ENCODE measurements at places on chromosomes 11 and 22.

- peak; percentile 99 for DNase-seq
Measured at GRCh38 chr22:28955817-28956216, 72.4 kb downstream of the ZNRF3 start.

DNA sequence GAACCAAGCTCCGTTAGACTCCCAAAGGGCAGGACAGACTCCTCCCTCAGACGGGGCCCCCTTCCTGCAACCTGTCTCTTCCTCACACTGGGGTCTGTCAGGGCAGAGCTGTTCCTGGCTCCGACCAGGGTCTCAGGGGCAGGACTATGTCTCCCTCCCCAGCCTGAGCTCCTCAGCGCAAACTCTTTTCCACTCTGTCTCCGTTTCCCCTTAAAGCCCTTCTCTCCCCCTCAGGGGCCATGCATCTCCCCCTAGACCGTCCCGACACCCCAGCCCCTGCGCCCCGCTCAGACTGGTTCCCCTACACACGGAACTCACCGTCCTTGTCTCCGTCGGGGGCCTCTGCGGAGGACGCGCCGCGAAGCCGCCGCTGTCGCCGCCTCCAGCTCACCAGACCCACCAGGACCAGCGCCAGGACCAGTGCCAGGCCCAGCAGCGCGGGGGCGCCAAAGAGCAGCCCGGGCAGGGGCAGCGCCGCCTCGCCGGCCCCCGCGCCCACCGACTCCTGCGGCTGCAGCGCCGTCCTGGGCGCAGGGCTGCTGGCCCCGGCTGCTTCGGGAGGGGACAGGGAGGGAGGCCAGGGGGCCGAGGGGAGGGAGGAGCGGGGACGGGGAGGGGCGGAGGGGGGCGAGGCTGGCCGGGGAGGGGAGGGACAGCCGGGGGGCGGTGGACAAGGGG lies 684 bp downstream of the TNFRSF13C start:
- no peak for DNase-seq

- no peak for DNase-seq
Measured at GRCh38 chr22:39433476-39434242, 23.2 kb upstream of the MGAT3 start.

DNA sequence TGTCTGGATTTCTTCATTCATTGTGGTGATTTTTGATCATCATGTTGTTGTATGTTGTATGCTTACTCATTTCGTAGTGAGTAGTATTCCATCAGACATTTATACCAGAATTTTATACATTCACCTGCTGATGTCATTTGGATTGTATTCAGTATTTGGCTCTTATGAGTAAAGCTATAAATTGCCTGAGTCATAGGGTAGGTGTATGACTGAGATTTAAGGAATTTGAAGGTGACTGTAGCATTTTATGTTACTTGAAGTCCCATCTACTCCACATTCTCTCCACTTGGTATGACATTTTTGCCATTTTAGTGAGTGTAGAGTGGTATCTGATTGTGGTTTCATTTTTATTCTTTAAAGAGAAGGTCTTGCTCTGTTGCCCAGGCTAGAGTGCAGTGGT lies 548.2 kb downstream of the TBC1D22A start:
- no peak for DNase-seq

- DNase-seq: no peak
Measured at GRCh38 chr11:118252688-118253087, 523 bp upstream of the MPZL3 start.

DNA sequence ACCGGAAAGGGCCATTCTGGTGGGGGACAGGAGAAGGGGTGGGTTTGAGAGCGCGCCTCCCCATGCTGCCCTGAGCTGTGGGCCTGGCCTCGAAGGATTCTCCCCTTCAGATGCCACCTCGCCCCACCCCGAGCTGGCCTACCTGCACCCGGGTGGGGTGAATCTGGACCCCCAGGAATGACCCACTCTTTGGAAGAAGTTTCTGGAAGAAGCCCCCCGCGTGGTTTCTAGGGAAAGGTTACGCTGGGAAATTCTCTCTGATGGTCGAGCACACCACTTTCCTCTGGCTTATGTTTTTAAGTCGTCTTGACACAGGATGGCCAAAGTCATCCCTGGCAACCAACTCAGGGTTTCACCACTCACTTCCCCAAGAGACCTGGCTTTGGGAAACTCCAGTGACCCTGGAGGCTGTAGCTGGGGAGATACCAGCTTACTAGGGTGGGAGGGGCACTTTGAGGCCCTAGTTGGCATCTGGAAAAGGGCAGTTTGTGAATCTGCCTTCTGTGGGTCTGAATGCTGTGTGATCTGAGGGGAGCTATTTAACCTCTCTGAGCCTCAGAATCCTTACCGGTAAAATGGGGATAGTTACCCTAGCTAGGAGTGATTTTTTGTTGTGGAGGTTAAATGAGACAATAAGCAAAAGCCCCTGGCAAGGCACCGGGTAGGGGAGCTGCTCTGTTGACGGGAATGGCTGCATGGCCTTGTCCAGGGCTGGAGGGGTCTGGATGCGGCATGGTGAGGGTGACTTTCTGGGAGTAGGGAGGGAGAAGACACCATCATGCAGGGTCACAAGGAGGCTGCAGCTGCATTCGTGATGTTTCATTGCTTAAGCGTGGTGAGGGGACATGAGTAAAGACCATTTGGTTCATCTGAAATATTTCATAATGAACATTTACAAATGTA lies 45.3 kb upstream of the ACCSL start:
- no peak for DNase-seq

- DNase-seq: peak; percentile 35
Measured at GRCh38 chr11:94734563-94735275, 33.4 kb upstream of the AMOTL1 start.

GRCh38 chr11:69700278-69701140 lies 3.3 kb downstream of the FGF19 start:
- no peak for DNase-seq

- no peak for DNase-seq
Measured at GRCh38 chr11:88626216-88626615, 288.7 kb upstream of the CTSC start.

- no peak for DNase-seq
Measured at GRCh38 chr22:24112188-24112587, 69.1 kb upstream of the SUSD2 start.

GRCh38 chr22:36332623-36333332 lies 55.0 kb downstream of the MYH9 start:
- DNase-seq: peak; percentile 57

GRCh38 chr11:18615628-18616392 lies 16.2 kb downstream of the MISFA start:
- DNase-seq: no peak

- no peak for DNase-seq
Measured at GRCh38 chr22:31068970-31069369, 12.1 kb upstream of the SMTN start.

DNA sequence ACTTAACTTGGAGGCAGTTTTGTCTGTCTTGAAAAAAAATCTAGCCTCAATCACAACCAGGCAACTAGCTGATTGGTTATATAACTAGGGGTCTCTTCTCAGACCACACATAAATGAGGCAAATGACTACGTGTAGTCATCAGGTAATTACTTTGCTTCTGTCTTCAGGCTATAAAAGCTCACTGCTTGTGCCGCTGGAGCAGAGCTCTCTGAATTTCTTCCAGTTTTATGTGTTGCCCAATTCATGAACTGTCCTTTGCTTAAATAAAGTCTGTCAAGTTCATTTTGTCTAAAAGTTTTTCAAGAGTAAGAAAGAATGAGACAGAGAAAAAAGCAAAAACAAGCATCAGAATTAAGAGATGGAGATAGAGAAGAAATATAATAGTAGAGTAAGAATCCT lies 93.4 kb downstream of the MUC15 start:
- no peak for DNase-seq

DNA sequence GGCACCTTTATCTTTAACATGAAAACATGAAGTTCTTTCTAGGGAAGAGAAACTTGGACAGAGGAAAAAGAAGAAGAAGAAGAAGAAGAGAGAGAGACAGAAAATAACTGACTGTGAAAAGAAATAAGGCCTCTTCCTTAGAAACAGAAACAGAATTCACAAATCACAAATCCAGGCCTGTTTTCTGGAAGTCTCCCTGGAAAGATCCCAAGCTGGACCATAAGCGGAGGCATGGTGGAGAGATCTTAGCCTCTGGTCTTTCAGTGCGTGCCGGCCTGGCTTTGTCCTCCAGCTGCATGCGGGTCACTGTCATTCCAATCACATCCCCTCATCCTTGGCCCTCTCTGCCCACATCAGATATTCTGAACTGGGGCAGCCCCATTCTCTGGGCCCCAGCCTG lies 6.9 kb downstream of the FXYD6 start:
- no peak for DNase-seq

- DNase-seq: no peak
Measured at GRCh38 chr22:41913842-41914534, 886 bp downstream of the SHISA8 start.

DNA sequence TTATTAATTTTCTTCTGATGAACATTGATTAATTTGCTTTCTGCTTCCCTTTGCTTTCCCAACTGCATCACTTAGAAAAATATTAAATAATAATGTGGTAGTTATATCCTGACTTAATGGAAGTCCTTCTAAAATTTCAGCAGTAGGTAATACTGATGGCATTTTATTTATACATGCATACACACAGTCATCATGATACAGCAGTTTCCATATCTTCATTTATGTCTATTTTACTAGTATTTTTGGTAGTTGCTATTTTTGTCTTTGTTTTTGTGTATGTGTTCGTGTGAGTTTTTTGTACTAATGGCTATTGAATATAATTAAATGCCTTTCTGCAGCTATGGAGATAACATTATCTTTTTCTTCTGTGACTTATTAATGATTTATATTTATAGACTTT lies 484.7 kb upstream of the CNTN5 start:
- DNase-seq: no peak

GRCh38 chr22:29765905-29766631 lies 739 bp downstream of the ZMAT5 start:
- DNase-seq: no peak

- no peak for DNase-seq
Measured at GRCh38 chr22:47168900-47169800, 406.7 kb downstream of the TBC1D22A start.

Measured in Jurkat, Clone E6-1 (cell line).